ENCODE measurements at places on chromosomes 1 and 21.

DNA sequence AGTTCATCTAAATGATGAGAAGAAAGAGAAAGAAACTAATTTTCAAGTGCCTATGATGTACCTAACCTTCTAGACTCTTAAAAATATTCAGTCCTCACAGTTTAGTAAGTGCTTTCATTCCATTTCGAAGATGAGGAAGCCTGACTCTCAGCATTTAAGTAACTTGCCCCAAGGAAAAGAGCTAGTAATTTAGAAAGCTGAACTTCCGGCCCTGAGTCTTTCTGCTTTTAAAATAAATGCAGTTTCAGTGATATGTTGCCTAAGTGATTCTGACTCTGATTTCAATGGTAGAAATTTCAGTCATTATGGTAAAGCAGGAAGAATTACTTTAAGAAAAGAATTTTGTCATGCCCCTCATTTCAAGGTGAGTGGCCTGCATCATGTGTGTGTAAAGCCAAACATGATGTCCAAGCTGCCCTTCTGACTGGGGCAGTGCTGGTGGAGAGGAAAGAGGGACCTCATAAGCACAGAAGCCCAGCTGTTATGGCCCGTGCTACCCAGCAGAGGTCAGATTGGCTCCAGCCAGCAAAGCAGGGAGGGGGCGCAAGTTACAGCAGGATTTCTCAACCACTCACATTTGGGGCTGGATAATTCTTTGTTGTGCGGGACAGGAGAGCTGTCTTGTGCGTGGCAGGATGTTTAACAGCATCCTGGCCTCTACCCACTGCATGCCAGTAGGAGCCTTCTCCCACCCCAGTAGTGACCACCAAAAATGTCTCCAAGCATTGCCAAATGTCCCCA is 10.7 kb downstream of the ATP1A4 start:
- no peak for DNase-seq

DNA sequence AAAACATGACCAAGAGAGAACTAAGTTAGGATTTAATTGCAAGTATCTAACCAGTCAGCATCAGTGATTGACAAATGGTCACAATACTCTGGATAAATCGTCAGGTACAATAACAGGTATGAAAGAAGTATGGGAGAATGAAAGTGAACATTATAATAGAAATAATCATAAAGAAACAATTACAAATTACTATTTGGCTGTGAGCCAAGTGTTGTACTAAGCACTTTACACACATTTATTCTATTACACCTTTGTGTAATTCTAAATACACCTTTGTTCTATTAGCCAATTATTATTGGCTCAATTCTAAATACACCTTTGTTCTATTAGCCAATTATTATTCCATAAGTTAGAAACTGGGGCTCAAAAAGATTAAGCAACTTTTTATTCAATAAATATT is 114.7 kb downstream of the KCNH1 start:
- DNase-seq = no peak

- no peak for DNase-seq
Measured at GRCh38 chr1:33878392-33878791, 14.5 kb downstream of the HMGB4 start.

- peak; percentile 11 for DNase-seq
Measured at GRCh38 chr1:171801487-171801891, 20.0 kb downstream of the METTL13 start.

DNA sequence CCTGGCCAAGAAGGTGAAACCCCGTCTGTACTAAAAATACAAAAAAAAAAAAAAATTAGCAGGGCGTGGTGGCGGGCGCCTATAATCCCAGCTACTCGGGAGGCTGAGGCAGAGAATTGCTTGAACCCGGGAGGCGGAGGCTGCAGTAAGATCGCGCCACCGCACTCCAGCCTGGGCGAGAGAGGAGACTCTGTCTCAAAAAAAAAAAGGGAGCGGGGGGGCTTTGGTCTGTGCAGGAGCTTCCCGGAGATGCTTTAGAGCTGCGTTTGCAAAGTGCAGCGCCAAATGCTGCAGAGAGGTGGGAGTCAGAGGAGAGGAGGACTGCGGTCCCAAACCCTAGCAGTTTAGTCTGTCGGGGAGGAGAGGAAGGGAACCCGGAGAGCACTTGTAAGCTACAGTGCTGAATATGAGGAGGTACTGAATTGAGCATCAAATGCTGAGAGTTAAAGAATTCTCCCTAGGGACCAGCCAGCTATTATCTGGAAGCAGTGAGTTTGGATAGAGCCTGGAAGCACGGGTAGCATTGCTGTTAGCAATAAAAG is 569 bp downstream of the FALEC start:
- no peak for DNase-seq

GRCh38 chr1:38392861-38393260 is 346.3 kb upstream of the POU3F1 start:
- no peak for DNase-seq

DNA sequence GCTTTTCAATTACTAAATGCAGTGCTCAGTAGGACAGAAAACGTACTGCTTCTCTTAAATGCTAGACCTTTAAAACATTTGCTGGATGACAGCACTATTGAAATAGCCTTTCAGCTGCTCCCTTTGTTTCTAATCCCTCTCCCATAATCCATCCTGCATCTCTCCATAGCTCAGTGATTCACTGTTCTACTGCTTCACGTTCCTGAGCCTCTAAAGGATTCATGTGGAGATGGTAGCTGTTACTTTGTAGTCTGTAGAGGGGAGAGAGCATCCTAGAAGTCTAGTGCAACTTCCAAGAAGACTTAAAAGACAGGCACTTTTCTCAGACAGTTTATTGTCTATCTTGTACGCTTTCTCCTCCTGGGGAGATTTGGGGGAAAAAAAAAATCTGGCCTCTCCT is 51.4 kb downstream of the LRRC8B start:
- no peak for DNase-seq

GRCh38 chr1:38800720-38801671 is 58.6 kb downstream of the RRAGC start:
- DNase-seq = no peak

- DNase-seq = no peak
Measured at GRCh38 chr1:94319319-94320102, 82.1 kb upstream of the ARHGAP29 start.

- DNase-seq = no peak
Measured at GRCh38 chr21:31774031-31774430, 42.1 kb upstream of the SCAF4 start.

GRCh38 chr1:43980255-43981134 is 1.5 kb downstream of the B4GALT2 start:
- DNase-seq = no peak

- DNase-seq = peak; percentile 17
Measured at GRCh38 chr1:212433577-212434462, 1.1 kb downstream of the NENF start.

DNA sequence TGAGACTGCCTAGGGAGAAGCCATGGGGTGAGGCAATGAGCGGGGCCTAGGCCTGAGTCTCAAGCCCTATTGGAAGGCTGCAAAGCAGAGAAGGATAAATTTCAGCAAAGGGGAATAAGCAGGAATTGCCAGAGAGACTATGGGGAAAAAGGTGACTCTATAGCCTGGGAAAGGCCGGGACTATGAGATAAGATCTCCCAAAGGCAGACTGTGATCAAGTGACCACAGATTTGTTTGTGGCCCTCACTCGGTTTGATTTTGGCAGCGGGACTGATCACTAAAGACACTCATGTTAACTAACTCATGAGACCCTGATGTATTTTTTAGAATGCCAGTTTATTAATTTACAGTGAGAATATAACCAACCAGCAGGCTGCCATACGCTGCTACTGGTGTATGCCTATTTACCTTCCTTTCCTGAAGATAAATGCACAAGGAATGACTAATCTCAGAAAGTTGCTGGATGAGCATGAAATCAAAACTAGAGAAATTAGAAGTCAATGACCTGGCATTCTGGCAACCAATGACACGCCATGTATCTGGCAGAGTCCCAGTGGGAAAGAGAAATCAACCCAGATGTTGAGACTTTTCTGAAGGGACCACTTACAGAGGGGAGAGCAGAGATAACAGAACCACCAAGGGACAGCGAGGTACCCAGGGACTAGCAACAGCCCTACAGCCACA is 4.3 kb downstream of the HSF2BP start:
- DNase-seq = no peak

- no peak for DNase-seq
Measured at GRCh38 chr21:41294548-41295231, 21.9 kb upstream of the FAM3B start.

DNA sequence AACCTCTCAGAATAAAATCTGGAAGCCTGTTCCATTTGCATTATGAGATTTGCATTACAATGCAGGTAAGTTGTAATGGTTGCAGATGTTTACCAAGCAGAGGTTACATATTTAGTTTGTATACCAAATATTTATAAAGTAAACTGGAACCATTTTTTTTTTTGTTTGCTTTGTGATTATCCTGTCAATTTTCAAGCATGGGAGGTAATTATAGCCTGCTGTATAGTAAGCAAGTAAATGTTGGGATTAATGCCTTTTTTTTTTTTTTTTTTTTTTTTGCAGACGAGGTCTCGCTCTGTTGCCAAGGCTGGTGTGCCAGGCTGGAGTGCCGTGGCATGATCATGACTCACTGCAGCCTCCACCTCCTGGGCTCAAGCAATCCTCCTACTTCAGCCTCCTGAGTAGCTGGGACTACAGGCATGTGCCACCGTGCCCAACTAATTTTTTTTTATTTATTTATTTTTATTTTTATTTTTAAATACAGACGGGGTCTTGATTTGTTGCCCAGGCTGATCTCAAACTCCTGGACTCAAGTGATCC is 21.0 kb downstream of the NFYC start:
- no peak for DNase-seq

DNA sequence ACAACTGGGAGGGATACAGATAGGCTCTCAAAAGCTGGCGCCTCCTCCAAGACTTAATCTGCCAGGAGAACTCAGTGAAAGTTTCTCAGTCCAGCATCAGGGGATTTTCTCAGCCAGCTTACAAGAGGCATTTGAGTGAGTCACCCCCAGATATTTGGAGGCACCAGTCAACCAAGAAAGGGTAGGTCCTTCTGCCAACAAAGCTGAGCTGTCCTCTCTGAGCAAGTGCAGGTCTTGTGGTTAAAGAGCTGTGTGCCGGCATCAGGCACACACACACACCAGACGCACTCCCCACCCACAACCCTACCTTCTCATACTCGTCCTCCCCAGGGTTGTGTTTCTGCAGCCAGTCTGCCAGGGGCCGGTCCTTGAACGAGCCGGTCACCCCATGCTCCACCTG is 27.0 kb upstream of the PPP1R15B start:
- DNase-seq = peak; percentile 36

- DNase-seq = no peak
Measured at GRCh38 chr1:6281511-6282402, 20.9 kb upstream of the GPR153 start.

- no peak for DNase-seq
Measured at GRCh38 chr1:234208791-234209190, 164.5 kb upstream of the COA6 start.

- no peak for DNase-seq
Measured at GRCh38 chr1:85554630-85555327, 25.8 kb upstream of the CCN1 start.

DNA sequence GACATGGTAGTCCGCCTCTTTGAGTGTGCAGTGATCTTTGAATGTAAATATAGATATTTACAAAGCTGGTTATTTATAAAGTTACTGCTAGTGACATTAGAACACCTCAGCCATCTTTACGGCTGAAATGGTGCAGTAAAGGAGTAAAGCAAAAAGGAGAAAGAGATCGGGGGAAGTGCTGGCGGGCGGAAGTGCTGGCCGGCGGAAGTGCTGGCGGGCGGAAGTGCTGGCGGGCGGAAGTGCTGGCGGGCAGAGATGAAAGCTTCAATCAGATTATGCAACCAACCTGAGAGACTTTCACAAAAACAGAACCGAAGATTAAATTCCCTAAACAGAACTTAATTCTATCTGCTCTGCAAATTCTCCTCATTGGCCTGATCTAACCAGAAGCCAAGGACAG is 1.4 kb upstream of the OR14A16 start:
- DNase-seq = no peak

DNA sequence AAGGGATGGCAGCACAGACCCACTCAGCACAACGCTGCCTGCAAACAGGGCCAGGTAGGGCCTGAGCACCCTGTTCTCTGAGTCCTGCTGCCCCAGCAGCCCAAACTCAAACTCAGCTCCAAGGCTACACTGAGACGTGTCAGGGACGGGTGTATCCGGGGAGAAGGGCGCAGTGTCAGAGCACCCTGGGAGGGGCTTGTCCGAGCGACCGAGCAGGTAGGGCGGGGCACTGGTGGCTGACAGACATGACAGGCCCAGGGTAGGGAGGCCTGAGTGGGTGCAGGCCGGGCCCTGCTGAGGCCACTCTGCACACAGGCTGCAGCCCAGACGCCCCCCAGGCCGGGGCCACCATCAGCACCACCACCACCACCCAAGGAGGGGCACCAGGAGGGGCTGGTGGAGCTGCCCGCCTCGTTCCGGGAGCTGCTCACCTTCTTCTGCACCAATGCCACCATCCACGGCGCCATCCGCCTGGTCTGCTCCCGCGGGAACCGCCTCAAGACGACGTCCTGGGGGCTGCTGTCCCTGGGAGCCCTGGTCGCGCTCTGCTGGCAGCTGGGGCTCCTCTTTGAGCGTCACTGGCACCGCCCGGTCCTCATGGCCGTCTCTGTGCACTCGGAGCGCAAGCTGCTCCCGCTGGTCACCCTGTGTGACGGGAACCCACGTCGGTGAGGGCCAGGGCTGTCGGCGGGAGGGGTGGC is 5.5 kb downstream of the SCNN1D start:
- no peak for DNase-seq

GRCh38 chr1:10835822-10836421 is 39.5 kb upstream of the CASZ1 start:
- no peak for DNase-seq

DNA sequence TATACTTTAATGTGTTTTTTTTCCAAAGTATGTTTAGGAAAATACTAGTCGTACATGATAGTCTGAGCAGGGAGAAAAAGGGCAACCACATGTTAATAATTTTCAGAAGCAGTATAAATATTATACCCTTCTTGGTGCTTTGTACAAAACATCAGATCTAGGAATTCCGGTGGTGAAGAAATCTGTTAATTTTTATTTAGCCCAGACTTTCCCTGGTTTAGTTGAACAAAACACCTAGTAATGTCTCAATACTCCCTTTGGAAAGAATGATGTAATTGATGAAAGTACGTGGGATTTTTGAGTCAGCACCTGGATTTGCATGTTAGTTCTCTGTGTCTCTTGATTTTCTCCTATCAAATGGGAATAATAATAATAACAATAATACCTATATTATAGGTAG is 38.4 kb upstream of the KCNK2 start:
- DNase-seq = no peak

DNA sequence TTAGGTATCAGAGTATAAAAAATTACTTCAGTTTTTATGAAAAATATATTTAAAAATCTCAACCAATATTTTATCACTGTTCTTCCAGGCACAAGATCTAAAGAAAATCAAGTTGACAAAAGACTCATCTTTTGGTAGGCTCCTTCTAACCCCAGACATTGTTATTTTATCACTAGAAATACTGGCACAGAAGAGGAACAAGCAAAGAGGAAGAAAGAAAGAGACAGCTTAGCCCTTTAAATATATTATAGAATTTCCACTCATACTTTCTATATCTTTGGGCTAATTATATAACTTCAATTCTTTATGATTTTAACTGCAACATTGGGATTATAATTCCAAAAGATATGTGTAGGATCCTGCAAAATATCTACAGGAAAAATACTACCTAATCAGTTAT is 32.4 kb downstream of the SPTA1 start:
- no peak for DNase-seq
